Left lung (tissue), 14 donors: ENCODE measurements at places on chromosomes 4 and X.
A peak's percentile ranks its signal among the peaks of the same experiment; 100 is the strongest.

DNA sequence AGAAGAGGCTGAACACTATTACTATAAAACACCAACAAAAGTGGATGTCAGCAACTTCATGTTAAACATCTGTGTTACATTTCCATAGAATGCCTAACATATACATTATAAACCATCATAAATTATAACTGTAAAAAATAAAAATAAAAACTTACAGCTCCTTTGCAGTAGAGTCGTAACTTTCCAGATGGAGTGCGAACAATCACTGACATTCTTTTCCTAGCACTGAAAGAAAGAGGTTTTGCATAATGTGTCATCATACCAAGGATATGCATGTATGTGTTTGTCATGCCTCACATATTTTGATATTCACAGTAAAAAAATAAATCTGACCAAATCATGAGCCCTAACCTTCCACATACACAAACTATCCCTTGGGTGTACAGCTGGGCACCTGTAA lies 113.1 kb downstream of the ATP8A1 start:
- H3K27me3 ChIP-seq, result no peaks in the 10 kb centered on the region
- no peak overlapping the region for H3K27ac ChIP-seq
- H3K4me1 ChIP-seq, result no peaks in the 10 kb centered on the region
- no peak overlapping the region for H3K4me3 ChIP-seq
- no peak for DNase-seq
- no peaks in the 10 kb centered on the region for H3K36me3 ChIP-seq

DNA sequence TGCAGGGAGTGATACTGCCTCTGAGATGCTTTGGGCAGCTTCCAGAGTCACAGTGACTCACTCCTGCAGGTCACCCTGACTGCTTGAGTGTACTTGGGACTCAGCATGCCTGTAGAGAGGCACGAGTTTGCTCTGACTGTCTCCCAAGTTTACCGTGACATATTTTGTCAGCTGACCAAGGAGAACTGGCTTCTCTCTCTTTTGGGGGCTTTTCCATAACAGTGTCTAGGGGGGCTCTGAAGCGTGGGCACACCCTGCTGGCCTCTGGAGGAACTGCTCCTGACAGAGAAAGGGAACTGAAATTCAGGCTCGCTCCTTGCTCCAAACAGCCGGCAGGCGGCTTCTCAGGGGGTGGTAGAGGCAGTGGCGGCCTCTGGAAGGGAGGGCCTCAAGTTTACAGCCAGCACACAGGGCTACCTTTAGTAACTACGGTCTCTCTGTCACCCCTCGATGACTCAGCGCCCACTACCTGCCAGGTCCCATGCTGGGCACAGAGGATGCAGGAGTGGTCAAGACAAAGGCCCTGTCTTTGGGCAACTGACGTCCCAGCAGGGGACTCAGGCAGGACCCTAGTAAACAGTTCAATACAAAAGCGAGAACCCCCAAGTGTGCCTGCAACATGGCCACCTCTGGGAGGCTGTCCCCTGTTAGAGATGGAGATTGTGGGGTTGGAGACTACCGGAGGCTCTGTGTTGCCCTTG lies 17.8 kb downstream of the ZNF185 start:
- no peak overlapping the region for H3K4me3 ChIP-seq
- no peak overlapping the region for H3K27ac ChIP-seq
- H3K27me3 ChIP-seq, result no peaks in the 10 kb centered on the region
- no peaks in the 10 kb centered on the region for H3K36me3 ChIP-seq

DNA sequence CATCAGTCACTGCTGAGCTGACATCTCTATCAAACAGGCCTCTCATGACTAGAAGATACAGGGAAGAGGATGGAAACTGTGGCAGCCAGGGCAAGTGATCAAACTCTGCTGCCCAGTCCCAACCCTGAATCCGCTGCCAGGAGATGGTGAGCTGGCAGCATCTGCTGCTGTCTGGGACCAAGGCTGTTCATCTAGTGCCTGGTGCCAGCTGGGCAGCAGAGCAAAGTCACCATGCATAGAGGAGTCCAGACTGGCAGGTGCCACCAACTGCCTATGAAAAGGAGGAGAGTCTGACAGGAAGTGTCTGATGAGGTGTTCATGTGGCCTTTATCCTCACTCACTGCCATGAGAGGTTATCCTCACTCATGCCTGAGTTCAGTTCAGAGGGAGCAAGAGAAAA lies 518.9 kb downstream of the MID1IP1 start:
- no peak overlapping the region for H3K27ac ChIP-seq
- no peaks in the 10 kb centered on the region for H3K4me1 ChIP-seq
- no peak overlapping the region for H3K4me3 ChIP-seq
- no peaks in the 10 kb centered on the region for H3K27me3 ChIP-seq

GRCh38 chr4:92387459-92388069 lies 83.8 kb downstream of the GRID2 start:
- H3K4me3 ChIP-seq, result no peak overlapping the region
- DNase-seq, result no peak
- H3K4me1 ChIP-seq, result no peaks in the 10 kb centered on the region
- no peak overlapping the region for H3K27ac ChIP-seq

DNA sequence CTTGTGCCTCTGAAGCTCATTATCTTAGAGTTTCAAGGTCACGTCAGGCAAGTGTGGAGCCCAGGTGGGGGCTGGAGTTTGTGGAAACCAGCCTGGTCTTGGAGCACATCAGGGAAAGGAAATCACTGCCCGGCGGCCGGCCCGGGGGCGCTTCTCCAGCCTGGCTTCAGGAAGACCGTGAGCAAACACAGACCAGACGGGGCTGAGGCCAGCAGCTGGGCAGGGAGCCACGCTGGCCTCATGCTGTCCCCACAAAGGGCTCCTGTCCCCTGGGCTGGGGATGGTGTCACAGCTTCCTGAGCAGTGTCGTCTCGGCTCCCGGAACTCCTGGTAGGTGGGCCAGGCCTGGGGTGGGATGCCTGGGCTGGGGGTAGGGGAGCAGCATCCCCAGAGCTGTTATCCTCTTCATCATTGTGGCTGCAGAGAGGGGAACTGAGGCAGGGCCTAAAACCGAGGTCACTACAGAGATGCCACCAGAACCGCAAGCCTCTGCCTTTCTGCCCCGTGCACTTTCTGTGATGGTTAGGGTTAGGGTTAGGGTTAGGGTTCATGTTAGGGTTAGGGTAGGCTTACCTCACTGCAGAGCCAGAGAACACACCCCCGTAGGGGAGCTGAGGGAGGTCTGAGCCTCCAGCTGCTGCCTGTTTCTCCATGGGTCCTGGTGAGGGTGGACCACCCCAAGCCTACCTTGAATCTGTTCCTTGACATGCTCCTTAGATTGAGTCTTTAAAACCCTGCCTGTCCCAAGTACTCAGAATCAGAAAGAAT lies 77.5 kb downstream of the HTRA3 start:
- H3K4me3 ChIP-seq, result no peak overlapping the region
- peaks cover 4% of the 10 kb centered on the region for H3K4me1 ChIP-seq
- no peaks in the 10 kb centered on the region for H3K27me3 ChIP-seq
- no peak for DNase-seq
- H3K27ac ChIP-seq, result no peak overlapping the region

DNA sequence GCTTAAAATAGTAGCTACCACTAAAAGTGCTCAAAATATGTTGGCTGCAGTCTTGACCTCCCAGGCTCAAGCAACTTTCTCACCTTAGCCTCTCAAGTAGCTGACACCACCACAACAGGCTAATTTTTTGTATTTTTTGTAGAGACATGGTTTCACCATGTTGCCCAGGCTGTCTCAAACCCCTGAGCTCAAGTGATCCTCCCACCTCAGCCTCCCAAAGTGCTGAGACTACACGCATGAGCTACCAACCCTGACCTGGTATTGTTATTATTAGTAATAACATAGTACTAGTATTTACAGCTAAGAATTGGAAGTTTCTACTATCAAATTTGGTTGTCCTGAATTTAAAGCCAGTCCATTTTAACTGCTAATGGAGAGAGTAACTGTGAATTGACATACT lies 18.0 kb downstream of the STAP1 start:
- H3K4me1 ChIP-seq, result no peaks in the 10 kb centered on the region
- no peaks in the 10 kb centered on the region for H3K27me3 ChIP-seq
- no peak for DNase-seq
- H3K27ac ChIP-seq, result no peak overlapping the region
- H3K4me3 ChIP-seq, result no peak overlapping the region
- no peaks in the 10 kb centered on the region for H3K36me3 ChIP-seq

- no peak overlapping the region for H3K4me3 ChIP-seq
- H3K27me3 ChIP-seq, result no peaks in the 10 kb centered on the region
- H3K27ac ChIP-seq, result no peak overlapping the region
- no peaks in the 10 kb centered on the region for H3K36me3 ChIP-seq
Measured at GRCh38 chrX:148808833-148809232, 308.4 kb downstream of the AFF2 start.

DNA sequence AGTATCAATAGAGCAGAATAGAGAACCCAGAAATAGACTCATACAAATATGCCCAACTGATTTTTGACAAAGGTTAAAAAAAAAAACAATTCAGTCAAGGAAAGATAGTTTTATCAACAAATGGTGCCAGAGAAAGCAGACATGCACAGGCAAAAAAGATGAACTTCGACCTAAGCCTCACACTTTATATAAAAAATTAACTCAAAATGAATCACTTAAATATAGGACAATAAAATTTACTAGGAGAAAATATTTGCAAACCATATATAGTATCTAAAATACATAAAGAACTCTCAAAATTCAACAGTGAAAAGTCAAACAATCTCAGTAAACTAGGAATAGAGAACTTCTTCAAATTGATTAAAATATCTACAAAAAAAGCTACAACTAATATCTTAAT lies 29.7 kb downstream of the HUWE1 start:
- no peak for DNase-seq
- peaks cover 2% of the 10 kb centered on the region for H3K36me3 ChIP-seq
- no peak overlapping the region for H3K4me3 ChIP-seq
- no peaks in the 10 kb centered on the region for H3K4me1 ChIP-seq

DNA sequence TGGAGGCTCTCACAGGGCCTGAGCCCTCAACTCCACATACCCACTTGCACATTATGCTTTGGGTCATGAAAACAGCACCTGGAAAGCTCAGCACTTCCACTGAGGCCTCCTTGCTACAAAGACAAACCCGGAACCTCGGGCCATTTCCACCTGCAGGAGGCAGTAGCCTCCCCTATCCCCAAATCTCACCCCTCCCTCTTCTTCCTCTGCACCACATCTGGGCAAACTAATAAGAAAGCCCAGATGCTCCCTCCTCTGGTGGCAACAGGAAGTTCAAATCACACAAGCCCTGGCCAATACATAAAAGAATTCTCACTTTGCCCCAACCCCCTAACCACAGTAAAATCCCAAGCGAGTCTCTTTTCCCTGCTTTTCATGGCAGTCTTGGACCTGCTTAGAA lies 136.4 kb downstream of the MAPK10 start:
- no peaks in the 10 kb centered on the region for H3K36me3 ChIP-seq
- H3K4me3 ChIP-seq, result no peak overlapping the region
- DNase-seq, result no peak
- no peaks in the 10 kb centered on the region for H3K27me3 ChIP-seq
- H3K4me1 ChIP-seq, result no peaks in the 10 kb centered on the region
- no peak overlapping the region for H3K27ac ChIP-seq

DNA sequence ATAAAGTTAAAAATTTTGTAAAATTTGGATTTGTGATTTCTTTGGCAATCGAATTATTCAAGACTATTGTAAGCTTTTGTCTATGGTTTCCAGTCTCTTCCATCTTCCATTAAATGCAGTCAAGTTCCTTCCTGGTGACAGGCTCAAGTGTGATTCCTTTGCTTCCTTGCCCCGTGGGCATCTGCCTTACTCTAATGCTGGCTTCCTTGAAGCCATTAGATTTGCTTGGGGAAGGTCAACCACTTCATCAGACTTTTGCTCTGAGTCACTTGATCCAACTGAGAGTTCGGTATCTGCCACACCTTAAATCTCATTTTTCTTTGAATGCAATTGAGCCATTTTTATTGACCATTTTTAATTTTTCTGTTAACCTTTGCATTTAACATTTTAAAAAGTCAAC lies 648.8 kb downstream of the SPOCK3 start:
- H3K4me3 ChIP-seq, result no peak overlapping the region
- no peaks in the 10 kb centered on the region for H3K4me1 ChIP-seq
- no peaks in the 10 kb centered on the region for H3K36me3 ChIP-seq
- H3K27ac ChIP-seq, result no peak overlapping the region
- DNase-seq, result no peak

GRCh38 chr4:75040703-75041102 lies 107.8 kb downstream of the PARM1 start:
- DNase-seq, result no peak
- no peaks in the 10 kb centered on the region for H3K36me3 ChIP-seq
- H3K4me3 ChIP-seq, result no peak overlapping the region
- no peaks in the 10 kb centered on the region for H3K27me3 ChIP-seq

DNA sequence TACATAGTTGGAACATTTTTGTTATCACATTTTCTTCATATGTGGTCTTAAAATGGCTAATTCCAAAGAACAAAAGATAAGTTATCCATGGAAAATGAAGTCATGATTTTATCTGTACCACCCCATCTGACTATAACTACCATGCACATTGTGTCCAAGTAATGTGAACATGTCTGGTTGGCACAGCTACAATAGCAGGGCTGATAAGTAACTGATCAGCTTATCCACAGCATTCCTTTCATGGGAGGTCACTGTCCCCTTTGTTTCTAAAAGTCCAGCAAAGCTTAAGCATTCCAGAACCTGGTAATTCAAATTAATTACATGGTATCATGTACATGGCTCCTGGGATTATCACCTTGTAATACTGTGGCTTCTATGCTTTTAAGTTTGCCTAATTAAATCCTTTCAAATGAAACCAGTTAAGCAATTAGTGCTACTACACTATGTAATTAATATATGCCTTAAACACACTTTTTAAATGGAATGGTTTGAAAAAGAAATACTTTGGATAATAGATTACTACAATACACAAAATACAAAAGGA lies 21.1 kb upstream of the SORBS2 start:
- H3K4me1 ChIP-seq, result peaks cover 3% of the 10 kb centered on the region
- no peak for DNase-seq
- H3K27ac ChIP-seq, result no peak overlapping the region
- no peaks in the 10 kb centered on the region for H3K36me3 ChIP-seq

- H3K4me3 ChIP-seq, result peak overlapping the region; percentile 77
- H3K36me3 ChIP-seq, result no peaks in the 10 kb centered on the region
- no peaks in the 10 kb centered on the region for H3K27me3 ChIP-seq
- H3K4me1 ChIP-seq, result peaks cover 57% of the 10 kb centered on the region
- no peak overlapping the region for H3K27ac ChIP-seq
- peak; percentile 37 for DNase-seq
Measured at GRCh38 chr4:17811078-17811603, 362 bp downstream of the NCAPG start.

DNA sequence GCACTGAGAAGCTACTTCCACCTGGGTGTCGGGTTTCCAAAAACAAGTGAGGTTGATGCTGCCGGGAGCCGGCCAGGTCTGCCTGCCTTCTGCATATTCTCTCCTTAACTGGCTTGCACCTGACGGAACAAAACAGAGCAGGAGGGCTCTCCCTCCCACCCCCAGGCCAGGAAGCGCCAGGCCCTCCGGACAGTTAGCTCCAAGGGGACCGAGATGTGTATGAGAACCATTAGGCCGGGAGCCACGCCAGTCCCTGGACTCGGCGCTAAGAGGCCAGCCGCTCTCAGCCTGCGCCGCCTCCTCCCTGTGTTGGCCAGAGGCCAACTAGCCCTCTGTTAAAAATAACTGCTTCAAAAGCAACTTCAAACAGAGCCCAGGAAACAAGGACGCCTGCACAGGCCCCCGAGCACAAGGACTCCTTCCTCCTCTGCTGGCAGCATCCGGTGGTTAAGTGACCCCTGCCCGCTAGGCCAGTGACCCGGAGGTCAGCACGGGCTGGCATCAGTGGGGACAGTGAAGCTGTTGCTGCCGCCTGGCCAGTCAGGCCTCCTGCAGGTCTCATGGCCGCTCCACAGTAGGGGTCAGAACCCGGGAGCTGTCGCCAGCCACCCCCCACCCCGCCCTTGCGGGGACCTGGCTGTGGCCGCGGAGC lies 107.9 kb downstream of the ABLIM2 start:
- no peak for DNase-seq
- H3K27me3 ChIP-seq, result no peaks in the 10 kb centered on the region
- peaks cover 10% of the 10 kb centered on the region for H3K4me1 ChIP-seq
- H3K4me3 ChIP-seq, result no peak overlapping the region
- H3K36me3 ChIP-seq, result no peaks in the 10 kb centered on the region
